ENCODE measurements at places on chromosomes 11 and 22.
A peak's percentile ranks its signal among the peaks of the same experiment; 100 is the strongest.

- DNase-seq = no peak
Measured at GRCh38 chr22:28992565-28993356, 68.9 kb downstream of the C22orf31 start.

DNA sequence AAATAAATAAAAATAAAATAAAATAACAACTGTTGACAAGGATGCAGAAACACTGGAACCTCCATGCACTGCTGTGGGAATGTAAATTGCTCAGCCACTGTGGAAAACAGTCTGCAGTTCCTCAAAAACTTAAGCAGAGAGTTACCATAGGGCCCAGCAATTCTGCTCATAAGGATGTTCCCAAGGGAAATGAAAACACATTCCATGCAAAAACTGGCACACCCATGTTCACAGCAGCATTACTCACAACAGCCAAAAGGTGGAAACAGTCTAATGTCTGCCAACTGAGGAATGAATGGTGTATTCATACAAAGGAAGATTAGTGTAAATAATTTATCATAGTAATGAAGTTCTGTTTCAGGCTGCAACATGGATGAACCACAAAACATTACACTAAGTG is 3.2 kb upstream of the KRTAP5-10 start:
- DNase-seq = no peak

GRCh38 chr22:19082793-19083192 is 39.4 kb downstream of the DGCR2 start:
- no peak for DNase-seq

GRCh38 chr11:2817431-2817830 is 68.1 kb downstream of the CDKN1C start:
- no peak for DNase-seq

DNA sequence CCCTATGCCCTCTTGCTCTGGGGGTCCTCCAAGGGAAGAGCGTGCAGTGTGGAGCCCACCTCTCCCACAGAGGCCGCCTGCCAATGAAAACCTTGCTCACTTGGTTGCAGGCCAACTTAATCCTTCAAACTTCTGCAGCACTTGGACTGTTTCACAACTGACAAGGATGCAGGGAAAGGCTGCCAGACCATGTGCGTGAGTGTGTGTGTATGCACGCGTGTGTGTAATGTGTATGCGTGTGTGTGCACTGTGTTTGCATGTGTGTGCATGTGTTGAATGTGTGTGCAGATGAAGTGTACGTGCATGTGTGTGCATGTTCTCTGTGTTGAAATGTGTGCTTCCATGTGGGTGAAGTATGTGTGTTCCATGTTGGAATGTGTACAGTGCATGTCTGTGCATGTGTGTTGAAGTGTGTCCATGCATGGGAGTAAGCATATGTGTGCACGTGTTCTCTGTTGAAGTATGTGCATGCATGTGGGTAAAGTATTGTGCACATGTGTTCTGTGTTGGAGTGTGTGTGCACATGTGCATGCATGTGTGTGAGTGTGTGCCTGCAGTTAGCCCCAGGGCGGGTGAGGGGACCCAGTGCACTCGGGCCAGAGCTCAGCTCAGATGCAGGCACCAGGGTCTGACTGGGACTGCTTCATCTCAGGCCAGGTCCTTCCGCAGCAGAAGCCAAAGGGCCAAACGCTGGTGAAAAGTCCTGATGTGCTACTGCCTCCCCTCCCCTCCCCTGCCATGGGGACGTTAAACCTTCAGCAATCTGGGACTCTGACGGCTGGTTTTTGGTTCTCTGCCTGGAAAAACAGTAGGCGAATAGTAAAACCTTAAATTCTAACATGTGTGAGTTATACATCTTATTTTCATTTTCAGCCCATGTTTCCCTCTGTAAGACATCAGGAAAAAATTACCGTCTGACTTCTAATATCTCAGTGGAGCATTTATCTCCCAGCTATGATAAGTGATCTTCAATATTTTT is 72.0 kb downstream of the FLI1 start:
- DNase-seq = no peak

DNA sequence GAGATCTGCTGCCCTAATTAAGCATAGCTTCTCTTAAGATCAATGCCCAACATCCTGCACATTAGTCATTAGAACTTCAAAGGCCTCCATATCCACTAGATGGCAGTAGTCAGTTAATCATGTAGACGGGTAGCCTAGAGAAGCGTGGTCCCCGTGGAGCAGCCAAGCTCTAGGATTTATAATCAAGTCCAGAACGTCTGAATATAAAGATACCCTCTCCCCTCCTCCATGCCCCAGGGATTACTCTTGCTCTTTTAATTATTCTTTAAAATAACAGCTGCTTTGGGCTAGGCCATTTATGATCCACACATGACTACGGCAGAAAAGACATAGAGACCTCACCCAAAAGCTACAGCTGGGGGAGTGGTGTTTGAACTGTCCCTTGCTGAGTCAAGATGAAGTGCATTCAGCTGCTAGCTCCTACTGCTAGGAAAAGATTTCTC is 327.6 kb upstream of the PLET1 start:
- DNase-seq = peak; percentile 15

GRCh38 chr11:75341612-75342011 is 9.8 kb downstream of the ARRB1 start:
- DNase-seq = no peak

DNA sequence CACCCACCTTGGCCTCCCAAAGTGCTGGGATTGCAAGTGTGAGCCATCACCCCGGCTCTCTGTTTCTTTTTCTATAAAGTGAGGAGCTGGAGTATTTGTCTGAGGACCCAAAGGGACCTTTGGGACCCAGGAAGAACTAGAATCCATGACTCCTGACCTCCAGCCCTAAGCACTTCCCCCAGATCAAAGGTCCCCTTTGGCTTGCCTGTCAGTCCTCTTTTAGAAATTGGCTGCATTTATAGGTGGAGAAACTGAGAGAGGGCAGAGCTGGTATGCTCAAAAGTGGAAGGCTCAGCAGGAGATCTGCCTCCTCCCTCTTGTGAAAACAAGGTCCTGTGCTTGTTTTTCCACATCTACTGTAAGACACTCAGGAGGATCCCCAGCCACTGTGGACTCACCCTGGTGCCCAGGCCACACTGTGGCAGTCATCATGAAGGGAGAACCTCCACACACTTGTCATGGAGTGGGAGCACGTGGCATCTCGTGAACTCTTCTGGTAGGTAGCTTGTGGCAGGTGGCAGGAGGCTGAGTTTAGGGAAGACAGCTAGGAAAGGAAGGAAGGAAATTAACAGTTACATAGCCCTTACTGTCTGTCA is 12.4 kb upstream of the PLEKHA7 start:
- no peak for DNase-seq

GRCh38 chr11:121889186-121889585 is 226.8 kb downstream of the BLID start:
- no peak for DNase-seq

DNA sequence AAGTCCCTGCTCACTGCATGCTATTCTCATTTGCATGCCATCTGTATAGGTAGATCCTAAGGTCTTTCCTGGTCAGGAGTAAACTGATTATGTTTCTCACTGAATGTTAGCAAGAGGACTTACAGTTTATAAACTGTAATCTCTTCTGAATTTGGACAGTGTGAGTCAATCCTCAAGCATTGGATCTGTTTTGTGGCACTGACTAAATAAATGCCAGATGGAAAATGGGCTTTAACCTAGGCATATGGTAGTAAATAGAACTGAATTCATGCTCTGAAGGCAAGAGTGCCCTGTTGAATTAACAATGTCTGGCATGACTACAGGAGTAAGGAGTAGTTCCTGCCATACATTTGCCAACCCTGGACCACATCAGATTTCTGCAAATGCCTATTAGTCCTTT is 11.4 kb downstream of the FAM181B start:
- DNase-seq = no peak

GRCh38 chr22:39706376-39707140 is 136.0 kb downstream of the CACNA1I start:
- no peak for DNase-seq

DNA sequence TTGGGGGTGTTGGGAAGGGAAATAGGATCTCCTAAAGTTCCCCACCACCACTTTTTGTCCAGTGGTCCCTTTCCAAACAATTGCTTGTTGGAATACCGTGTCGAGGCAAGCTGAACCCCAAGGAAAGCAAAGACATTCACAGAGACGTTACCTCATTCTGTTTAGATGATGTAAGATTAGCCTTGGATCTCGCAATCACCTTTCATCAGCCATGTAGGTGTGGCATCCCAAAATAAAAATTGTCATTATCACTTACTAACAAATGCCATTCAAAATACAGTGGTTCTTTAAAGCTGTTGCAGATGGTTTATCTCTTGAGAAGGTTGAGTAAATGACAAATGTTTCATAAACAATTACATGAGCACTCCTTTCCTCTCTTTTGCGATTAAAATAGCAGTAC is 86.5 kb upstream of the SLC25A18 start:
- no peak for DNase-seq

DNA sequence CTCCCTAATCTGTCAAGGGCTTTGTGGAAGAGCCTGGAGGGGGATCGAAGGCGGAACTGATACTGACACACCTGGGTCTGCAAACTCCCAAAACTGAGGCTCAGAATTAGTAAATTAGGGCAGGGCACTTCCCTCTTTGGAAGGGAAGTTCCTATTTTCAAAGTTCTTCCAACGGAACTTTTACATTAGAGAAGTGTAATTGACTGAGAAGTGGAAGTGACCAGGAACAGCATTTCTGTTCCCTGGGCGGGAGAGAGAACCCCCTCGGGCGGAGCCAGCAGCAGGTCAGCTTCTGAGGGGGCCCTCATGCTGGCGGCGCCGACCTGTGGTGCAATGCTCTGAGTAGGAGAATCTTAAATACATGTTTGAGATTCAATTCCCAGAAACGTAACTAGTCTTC is 1.1 kb upstream of the CBL start:
- peak; percentile 5 for DNase-seq

GRCh38 chr11:36147491-36147890 is 141.7 kb downstream of the COMMD9 start:
- DNase-seq = no peak

DNA sequence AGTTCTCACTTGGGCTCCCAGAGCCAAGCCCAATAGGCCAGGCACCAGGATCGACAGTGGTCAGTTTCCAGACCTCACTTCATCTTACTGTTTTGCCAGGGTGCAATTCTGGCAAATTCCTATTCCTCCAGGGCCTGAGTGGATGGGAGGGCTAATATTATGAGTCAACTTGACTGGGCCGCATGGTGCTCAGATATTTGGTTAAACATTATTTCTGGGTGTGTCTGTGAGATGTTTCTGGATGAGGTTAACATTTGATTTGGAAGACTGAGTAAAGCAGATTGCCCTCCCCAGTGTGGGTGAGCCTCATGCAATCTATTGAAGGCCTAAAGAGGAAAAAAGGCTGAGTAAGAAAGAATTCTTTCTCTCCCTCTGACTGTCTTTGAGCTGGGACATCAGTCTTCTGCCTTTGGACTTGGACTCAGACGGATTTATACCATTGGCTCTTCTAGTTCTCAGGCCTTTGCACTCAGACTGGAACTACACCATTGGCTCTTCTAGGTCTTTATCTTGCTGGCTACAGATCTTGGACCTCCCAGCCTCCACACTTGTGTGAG is 132.9 kb upstream of the ZBED5 start:
- no peak for DNase-seq

- DNase-seq = no peak
Measured at GRCh38 chr11:127114035-127114434, 113.5 kb upstream of the KIRREL3 start.

GRCh38 chr11:655036-655726 is 18.1 kb downstream of the DRD4 start:
- no peak for DNase-seq

DNA sequence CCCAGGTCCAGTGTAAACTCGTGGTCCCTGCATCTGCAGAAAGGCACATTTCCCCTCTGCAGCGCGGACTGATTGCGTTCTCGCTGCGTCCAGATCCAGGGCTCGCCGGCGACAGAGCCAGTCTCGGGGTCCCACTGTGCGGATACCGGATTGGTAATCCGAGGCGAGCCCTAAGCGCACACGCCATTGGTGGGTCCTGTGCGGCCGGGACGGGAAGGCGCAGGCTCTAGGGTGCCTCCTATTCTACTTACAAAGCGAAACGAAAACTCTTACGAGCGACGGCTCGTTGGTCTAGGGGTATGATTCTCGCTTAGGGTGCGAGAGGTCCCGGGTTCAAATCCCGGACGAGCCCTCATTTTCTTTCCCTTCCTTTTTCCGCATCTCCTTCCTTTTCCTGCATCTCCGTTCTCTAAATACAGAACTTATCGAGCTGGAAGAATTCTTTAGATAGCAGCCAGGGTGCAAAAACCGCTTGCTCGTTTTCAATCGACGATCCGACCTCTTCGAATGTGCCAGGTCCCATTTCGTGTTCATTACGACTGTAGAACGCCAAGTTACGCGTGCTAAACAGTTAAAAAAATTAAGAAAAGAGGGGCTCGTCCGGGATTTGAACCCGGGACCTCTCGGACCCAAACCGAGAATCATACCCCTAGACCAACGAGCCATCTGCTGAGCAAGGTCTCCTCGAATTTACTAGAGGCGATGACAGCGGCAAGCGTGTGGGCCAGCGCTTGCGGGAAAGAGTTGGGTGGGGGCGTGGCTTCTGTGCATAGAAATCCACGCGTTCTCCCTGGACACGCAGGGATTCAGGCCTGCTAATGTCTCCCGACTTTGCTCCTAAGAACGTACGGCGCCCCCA is 29.2 kb upstream of the WNT11 start:
- DNase-seq = peak; percentile 87

GRCh38 chr11:119488256-119488995 is 65.5 kb upstream of the THY1 start:
- no peak for DNase-seq

GRCh38 chr11:15476371-15476917 is 361.7 kb downstream of the INSC start:
- DNase-seq = no peak

DNA sequence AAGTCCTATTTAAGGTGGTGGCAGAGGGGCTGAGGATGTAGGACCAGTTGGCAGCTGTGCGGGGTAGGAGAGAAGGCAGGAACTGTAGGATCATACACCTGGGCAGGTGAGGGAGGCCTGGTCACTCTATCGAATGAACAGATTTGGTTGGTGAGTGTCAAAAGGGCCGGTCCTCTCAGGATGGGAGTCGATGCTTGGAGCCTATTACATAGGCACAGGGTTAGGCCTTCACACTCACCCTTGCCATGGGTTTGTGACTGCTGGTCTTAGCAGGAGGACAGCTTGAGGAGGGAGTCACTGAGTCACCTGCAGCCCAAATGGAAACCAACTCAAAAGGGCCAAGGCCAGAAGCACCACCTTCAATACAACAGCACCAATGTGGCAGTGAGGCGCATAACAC is 80.2 kb upstream of the NARS2 start:
- DNase-seq = no peak

GRCh38 chr11:107741044-107741823 is 29.4 kb upstream of the SLN start:
- DNase-seq = peak; percentile 31

GRCh38 chr11:102712137-102712536 is 6.6 kb upstream of the MMP27 start:
- DNase-seq = no peak

Measured in GDM1 (cell line).